ENCODE measurements at places on chromosomes 13 and 19.

GRCh38 chr13:91546900-91547299, 148.5 kb downstream of the GPC5 start:
- DNase-seq: no peak

DNA sequence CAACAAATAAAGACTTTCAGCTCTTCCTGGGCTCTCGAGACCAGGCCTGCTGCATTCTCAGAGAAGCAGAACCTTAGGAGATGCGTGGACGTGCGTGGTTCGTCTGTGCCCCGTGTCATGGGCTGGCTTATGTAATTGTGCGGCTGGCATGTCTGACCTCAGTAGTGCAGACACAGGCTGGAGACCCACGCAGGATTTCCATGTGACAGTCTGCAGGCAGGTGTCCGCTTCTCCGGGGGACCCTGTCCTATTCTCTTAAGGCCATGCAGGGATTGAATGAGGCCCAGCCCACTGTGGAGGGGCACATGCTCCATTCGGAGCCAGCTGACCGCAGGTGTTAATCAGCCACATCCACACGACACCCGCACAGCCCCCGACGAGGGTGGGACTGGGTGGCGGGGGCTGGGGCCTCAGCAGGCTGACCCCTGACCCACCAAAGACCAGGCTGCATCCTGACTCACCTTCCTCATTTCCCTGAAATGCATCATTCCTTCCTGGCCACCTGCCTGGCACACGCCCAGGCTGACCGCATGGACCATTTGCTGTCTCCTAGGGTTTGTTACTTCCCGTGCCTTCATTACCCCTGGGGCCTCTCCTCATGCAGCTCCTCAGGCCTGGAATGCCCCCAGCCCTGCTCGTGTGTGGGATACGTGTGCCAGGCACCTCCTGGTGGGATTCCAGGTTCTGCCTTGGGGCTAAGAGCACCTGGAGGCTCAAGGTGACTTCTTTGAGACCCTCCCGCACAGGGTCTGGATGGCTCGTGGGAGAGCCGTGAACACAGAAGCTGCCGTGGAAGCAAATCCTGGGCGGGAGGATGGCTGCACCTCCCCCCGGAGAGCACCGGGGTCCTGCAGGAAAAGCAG, 10.7 kb upstream of the MCF2L start:
- DNase-seq: no peak

DNA sequence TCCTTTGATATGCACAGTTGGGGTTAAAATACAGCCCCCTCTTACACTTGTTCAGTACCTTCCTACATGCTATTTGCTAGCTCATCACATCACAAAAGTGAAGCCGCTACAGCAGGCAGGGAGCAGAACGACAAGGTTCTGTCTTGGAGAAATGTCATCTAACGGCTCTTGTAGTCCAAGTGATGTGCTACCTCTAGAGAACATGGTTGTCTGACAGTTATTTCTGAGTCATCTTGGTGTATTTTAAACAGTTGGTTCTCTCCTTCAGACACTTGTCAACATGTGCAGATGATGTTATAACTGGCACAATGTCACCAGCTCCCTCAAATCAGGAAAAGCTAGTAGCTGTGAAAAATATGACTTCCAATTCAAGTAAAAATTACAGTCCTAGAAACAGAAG, 865.0 kb downstream of the PCDH9 start:
- DNase-seq: no peak

GRCh38 chr13:25157681-25158080, 14.4 kb downstream of the AMER2 start:
- no peak for DNase-seq

- no peak for DNase-seq
These were observed 234.9 kb upstream of the GPC6 start for GRCh38 chr13:92991692-92992091.

GRCh38 chr13:51934461-51935087, 72.8 kb downstream of the CCDC70 start:
- no peak for DNase-seq

- DNase-seq: no peak
These were observed 26.3 kb downstream of the CKM start for GRCh38 chr19:45296355-45296754.

DNA sequence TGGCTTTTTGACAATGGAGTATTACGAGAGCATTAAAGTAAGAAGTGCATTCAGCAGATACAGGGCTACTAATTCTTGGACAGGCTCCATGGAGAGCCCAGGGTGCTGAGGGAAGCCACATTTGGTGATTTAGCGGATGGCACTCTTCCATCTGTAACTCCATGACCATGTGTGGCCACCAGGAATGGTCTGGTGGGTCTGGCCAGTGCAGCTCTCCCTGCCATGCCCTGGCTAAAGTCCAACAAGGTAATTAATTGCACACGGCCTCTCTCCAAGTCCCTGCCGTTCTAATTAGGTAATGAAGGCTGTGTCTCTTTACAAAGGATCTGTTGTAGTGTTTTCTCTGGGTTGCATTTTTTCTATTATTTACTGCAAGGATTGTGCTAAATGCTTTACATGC, 4.3 kb upstream of the ZFR2 start:
- DNase-seq: no peak

DNA sequence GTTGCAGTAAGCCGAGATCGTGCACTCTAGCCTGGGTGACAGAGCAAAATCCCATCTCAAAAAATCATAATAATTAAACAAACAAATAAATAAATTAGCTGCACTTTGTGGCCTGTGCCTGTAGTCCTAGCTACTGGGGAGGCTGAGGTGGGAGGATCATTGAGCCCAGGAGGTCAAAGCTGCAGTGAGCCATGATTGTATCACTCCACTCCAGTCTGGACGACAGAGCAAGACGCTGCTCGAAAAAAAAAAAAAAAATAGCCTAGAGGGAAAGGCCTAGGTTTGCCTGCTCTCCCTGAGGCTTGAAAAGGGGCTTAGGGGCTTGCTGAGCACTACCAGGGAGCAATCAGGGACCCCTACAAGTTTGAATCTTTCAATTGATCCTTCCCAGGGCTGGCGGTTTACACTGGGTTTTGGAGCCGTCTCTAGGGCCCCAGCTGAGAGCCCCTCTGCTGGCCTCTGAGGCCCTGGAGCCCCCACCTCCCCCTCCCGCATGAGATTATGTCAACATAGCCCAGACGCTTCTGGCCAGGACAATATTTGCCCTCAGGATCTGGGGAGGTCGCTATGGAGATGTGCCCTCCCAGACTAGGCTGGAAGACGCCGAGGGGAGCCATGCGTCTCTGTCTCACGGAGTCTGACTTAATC, 10.4 kb upstream of the GIPR start:
- no peak for DNase-seq

DNA sequence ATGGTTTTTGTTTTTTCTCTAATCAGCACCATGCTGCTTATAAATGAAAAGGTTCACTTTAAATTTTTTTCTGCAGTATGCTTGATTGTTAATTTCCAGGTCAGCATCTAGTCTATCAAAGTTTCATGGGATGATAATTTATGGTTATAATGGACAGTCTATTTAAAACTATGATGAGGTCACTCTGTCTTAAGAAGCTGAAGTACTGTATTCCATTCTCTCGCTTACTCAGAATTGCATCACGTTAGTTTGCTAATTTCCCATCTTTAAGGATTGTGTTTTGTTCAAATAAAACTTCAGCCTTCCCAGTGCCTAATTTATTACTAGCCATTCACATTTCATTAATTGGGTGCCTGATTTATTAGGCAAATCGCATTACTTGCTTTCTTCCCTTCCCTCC, 94.3 kb downstream of the GPC6 start:
- DNase-seq: no peak

GRCh38 chr13:107716241-107716640, 499.1 kb downstream of the LIG4 start:
- DNase-seq: no peak

DNA sequence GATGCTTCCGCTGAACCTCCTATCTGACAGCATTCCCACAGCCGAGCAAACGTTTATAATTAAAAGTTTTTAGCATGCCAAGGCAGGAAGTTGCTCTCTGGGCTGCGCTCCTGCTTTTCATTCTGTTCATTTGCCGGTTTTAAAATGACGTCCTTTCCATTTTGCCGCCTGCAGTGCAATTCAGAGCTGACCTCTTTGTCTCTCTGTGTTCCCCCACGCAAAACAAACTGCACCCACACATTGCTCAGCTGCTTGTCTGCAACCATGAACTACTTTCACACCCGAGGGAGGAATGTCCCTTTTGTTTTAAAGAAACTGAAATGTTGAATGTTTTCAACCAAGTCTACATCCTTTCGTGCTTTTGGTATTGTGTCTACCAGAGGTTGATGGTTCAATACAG, 416.5 kb downstream of the EFNB2 start:
- DNase-seq: no peak

DNA sequence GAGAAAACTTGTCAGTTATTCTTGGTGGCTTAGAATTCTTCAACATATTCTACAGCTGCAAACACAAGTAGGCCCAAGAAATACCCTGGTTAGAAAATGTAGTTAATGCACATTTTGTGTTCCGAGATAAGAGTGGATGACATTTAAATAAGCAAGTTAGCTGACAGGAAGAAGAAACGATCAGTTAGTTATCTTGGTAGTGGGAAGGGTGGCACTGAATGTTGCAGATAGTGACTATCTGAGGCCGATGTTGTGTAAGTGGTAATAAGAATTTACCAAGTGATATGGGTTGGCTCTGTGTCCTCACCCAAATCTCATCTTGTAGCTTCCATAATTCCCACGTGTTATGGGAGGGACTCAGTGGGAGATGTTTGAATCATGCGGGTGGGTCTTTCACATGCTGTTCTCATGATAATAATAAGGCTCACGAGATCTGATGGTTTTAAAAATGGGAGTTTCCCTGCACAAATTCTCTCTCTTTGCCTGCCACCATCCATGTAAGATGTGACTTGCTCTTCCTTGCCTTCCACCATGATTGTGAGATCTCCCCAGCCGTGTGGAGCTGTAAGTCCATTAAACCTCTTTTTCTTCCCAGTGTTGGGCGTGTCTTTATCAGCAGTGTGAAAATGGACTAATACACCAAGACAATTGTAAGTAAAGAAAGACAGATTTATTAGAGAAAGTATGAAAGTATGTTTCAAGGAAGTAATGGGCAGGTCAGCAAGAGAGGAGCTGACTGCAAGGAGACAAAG, 10.9 kb upstream of the AKAP11 start:
- no peak for DNase-seq

DNA sequence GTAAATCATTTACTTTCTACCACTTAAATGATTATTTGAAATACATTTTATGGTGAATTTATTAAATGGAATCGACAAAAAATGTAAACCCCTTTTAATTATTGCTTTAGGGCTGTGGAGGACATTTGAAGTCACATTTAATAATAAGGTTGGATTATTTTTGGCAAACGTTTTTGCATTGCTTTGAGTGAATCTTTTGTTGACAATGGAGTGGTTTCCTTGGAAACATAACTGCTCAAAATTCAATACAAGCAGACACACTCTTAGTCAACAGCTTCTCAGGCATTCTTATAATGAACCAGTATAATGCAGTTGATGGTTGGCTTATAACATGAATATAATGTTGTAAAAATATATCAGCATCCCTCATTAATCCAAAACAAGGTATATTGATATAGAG, 104.7 kb downstream of the DCLK1 start:
- DNase-seq: no peak

DNA sequence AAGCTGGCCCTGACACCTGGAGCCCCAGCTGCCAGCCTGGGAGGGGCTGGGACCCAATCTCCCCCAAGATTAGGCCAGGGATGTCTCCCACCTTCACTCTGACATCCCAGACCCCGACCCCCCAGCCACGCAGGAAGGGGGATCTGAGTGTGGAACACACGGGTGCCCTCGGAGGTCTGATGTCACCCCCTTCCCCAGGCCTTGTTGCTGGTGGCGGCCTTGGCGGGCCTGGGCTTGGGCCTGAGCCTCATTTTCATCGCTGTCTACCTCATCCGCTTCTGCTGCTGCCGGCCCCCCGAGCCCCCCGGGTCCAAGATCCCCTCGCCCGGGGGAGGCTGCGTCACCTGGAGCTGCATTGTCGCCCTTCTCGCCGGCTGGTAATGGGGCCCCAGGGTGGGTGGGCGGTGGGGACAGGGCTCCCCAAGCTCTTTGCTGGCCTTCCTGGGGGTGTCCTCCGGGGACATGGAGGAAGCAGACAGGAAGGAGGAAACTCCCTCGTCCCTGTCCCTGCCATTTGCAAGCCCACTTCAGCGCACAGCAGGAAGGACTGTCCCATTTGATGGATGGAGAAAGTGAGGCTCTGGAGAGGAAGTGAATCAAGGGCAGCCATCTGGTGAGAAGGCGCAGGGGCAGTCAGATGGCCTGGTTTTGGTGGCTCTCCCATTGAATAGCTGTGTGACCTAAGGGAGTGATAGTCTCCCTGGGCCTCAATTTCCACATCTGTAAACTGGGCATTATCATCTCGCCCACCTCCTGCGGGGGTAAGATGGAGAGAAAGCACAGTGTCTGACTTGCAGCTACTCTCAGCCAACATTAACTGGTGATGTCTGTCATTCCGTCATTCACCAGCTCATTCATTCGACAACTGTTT, 3.9 kb downstream of the TTYH1 start:
- no peak for DNase-seq

DNA sequence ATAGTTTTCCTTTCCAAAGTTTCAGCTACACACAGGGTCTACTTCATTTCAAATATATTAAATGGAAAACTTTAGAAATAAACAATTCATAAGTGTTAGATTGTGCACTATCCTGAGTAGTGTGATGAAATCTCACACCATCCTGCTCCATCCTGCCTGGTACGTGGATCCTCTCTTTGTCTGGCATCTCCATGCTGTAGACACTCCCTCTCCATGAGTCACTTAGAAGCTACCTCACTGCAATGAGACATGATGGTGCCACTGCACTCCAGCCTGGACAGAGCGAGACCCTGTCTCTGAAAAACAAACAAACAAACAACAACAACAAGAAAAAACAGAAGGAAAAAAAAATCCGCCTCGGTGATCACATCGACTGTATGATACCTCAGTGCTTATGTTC, 191.8 kb downstream of the PCCA start:
- no peak for DNase-seq

- DNase-seq: no peak
These were observed 41.9 kb upstream of the CYP2A7 start for GRCh38 chr19:40923934-40924391.

All from hematopoietic multipotent progenitor cell (in vitro differentiated cells).